ENCODE measurements at places on chromosomes 7 and 10.

GRCh38 chr10:117996709-117997108 lies 50.0 kb downstream of the RAB11FIP2 start:
- DNase-seq, result no peak

DNA sequence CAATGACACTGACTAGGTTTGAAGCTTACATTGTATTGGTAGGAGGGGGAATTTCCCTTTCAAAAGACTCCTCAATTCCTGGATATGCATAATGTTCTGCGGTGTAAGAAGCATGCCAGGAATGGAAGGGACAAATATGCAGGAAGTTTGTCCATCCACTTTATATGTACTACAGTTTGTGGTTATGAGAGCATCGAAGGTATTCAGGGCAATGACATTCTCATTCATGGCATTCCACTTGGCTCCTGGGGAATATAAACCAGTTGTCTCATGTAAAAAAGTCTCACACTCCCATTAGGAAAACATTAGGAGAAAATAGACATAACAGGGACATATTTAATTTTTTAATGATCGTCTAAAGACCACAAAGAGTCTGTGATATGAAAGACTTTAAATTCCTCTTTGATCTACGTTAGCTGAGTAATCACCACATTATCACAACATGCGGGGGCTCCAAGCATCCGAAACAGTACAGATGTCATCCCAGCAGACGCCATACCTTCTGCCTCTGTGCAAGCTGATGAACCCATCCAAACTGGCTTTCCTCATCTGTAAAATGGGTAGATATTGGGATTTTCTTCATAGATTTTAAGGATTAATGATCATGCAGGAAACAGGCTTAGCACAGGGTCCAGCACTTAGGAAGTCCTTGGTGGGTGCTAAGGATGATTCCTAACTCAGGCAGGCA lies 675.3 kb downstream of the INHBA start:
- DNase-seq, result no peak

DNA sequence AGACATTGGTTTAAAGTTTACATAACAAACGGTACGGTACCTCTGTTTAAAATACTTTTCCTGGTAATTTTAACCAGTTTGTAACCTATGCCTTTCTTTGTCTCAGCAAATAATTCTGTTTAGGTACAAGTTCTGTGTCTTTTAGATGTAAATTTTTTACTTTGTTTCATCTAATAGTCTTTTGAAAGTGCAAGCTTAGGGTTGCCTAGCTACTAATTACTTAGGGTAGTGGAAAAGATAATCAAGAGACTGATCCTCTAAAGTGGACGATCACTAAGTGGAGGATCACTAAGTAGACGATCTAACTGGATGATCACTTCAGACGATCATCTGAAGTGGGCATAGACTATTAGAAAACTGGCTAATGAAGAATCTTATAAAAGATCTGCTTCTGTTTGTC lies 16.1 kb upstream of the FKBP9 start:
- DNase-seq, result no peak

DNA sequence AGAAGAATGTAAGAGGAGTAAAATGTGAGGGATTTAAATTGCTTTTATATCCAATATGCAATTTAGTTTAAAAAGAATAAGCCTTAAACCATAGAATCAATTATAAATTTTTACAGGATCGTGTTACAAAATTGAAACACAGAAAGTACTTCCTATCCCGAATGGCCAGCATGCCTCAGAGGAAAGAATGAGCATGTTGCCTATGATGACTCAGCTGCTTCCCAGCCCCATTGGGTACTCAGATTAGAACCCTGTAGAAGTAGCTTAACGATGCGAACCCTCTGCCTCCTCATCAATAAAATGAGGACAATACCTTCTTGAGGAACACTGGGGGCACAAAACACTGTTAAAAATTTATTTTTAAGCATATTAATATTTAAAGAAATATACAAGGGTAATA lies 113.4 kb upstream of the CDK1 start:
- no peak for DNase-seq

- DNase-seq, result no peak
These were observed 95.7 kb downstream of the DNAJB6 start for GRCh38 chr7:157432541-157432956.

GRCh38 chr7:108034586-108034985 lies 31.6 kb upstream of the LAMB1 start:
- no peak for DNase-seq

DNA sequence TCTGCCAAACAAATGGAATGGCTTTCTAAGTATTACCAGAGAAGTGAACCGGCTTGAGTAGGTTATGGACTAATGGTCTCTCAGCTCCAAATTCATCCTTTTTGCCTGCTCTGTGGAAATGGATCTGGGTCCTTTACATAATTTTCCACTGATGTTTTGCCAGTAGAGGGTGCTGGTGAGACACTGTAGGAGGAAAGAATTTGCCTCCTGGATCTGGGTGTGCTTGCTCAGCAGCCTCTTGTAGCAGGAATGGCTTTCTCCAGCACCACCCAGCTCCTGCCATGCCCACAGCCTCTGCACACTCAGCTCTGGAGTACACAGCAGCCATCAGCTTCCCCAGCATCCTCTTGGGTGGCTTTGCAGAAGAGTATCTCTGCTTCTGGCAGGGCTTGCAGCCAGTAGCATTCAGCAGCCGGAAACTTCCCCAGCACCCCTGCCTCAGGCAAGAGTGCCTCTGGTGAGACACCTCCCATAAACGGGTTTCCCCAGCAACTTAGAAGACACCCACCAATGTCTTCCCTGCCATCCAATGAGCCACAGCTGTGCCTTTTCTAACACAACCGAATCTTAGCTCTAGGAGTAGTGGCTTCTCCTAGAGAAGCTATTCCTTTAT lies 235.0 kb upstream of the PLPP4 start:
- no peak for DNase-seq

DNA sequence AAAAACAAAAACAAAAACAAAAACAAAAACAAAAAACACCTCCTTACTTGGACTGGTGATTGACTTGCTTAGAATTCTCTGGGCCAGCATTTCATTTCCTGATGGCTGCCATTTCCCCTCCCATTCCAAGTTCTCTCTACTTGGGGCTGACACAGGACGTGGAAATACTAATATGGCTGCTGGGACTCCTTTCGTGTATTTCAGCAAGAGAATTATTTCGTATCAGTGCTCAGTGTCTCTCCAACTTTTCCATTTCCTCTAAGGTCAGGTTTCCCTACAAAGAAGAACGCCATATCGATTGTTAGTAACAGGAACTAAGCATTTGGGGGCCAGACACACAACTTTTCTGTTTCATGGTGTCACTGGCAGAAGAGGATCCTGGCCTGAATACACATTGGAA lies 22.5 kb upstream of the VAX1 start:
- no peak for DNase-seq

- no peak for DNase-seq
These were observed 28.1 kb upstream of the GARS1 start for GRCh38 chr7:30566596-30566995.

DNA sequence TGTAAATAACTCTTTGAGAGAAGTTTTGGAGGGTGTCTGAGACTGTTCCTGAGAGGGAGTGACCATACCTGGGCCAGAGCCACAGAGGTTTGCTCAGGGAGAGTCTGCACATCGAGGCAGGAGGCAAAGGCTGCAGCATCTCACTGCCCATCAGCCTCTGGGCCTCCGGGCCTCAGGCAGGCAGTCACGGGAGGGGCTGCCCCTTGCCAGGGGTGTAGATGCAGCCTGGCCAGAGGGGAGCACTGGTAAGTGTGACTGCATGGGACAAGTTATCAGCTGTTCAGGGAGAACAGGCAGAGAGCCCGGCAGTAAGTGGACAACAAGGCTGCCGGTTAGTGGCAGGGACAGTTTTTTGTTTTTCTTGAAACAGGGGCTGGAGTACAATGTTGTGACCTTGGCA lies 55.9 kb downstream of the ZNF467 start:
- no peak for DNase-seq

DNA sequence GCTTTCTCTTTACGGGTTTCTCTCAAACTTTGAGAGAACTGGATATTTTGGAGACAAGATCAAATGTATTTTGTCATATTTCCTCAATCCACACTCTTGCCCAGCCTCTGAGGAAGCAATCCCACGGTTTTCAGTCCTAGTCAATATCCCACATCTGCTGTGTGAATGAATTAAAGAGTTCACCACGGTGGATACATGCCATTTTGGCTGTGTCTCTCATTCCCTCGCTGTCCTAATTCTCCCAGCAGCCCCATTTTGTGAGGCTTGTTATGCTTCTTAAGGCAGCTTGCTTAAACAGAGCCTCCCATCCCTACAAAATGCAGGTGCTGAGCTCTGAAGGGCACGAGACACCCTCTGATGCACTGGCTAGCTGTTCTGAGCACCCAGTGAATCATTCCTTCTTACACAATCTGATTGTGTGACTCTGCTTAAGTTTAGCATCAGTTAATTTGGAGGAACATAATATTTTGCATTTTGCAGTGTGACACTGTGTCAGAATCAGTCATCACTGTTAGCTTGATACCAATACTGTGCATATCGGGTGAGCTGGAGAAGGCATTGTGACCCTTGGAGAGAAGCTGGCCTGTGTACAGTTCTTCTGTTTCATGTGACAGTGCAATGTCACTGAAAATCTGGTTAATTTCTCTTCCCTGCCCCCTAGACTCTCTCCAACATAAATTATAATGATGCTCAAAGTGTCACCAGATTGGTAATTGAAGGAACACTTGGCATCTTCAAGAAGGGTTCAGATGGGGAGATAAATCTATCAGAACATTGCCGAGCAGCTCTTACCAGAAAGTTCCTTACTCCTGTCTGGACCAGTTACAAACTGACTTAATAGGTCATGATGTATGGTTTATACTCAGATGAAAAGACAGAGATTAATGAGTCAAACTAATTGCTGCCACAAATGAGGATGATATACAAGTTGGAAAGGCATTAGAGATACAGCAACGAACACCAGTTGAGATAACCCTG lies 103.7 kb upstream of the AOAH start:
- DNase-seq, result no peak

DNA sequence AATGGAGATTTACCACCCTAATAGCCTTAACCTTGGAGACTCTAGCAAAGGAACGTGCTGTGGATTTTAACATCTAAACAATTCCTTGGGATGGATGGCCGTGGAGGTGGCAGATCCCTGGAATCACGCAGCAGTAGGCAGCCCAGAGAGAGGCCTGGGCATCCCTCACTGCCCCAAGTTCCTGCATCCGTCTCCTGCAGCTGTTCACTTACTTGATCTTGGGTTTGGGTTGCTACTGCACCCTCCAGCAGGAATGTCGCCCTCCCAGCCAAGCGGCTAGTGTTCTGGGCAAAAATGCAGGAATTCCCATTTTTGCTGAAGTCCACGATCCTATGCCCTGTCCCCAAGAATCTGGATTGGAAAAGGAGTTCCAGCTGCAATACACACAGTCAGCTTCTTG lies 166.7 kb upstream of the SH2B2 start:
- DNase-seq, result no peak

- no peak for DNase-seq
These were observed 95.5 kb downstream of the OTUD1 start for GRCh38 chr10:23534326-23534725.

DNA sequence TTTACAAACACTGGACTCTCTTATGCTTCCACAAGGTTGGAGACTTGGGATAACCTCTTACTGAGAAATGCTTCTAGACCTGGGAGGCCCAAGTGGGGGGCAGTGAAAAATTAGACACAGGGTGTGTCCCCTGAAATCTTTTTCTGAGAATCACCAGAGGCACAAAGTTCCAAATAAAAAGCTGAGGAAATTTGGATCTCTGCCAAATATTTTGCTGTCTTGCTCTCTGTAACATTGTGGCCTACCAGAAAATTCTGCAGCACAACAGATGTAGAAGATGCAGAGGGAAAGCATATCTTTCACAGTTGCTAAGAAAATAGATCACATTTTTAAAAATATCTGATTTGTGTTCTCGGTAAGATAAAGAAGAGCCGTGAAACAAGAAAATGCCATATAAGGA lies 849.4 kb downstream of the CCSER2 start:
- no peak for DNase-seq

DNA sequence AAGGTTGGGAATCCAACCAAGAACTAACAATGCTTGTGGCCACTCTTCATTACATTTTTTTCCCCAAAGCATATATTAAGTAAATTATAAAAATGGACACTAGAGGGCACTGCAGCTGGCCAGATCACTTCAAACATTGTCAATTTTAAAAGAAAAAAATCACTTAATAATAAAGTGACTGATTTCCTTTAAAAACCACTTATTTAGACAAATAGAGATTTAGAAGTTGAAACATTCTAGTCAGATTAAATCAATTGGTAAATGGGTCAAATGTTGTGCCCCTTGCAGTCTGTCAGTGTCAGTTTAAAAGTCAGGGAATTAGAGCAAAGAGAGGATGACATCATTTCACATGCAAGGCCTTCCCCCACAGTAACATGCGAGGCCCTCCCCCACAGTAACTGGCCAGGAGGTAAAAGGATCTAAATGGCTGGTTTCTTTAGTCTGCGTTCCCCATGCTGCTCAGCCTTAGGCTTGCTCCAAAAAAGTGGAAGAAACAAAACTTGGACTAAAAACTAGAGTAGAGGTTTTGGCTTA lies 177.9 kb downstream of the SKAP2 start:
- no peak for DNase-seq

GRCh38 chr7:104137971-104138370 lies 69.8 kb downstream of the ORC5 start:
- no peak for DNase-seq

GRCh38 chr10:6513476-6513875 lies 66.6 kb downstream of the PRKCQ start:
- DNase-seq, result no peak

- no peak for DNase-seq
These were observed 33.3 kb downstream of the CACUL1 start for GRCh38 chr10:118721539-118721876.

DNA sequence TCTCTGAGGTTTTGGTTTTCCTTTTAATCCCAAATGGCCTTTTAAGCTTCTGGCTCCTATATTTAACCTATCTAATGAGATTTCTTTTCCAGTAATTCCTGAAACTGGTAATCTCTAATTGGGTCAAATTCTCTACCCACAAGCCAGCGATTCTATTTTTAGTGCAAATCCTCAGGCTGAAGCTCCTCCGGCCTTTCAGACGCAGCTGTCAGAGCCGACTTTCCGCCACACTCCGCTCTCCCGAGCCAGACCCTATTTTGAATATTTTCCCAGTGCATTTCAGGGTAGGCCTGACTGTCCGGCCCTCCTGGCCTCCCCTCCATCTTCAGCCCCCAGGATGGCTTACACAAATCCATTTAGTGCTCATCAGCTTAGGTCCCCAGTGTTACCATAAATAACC lies 9.7 kb upstream of the ADCY1 start:
- DNase-seq, result no peak

DNA sequence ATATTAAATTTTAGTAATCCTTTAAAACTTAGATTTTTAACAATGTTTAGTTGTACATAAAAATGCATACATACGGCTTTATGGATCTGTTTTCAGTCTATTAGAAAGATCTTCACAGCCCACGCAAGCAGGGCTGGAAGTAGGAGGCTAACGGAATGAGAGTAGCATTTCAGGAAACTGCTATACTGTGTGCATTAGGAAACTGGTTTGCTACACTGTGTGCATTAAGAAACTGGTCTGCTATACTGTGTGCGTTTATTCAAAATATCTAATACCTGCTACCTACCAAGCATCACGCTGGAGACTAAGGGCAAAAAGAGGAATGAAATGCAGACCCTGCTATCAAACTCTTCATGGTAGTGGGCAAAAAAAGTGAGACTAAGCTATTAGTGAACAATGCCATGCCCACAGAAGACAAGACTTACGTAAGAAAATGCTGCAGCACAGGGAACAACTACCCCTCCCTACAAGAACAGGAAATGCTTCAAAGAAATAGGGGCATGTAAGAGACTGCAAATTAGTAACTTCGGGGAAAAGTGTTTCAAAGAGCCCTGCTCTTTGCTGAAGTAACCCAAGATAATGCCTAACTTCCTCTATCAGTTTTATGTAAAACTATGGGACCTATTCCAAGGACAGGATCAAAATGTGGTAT lies 11.3 kb downstream of the RAB11FIP2 start:
- DNase-seq, result no peak

All from stimulated activated CD8-positive, alpha-beta memory T cell treated with anti-CD3 and anti-CD28 coated beads, Interleukin-4, amount 100 ng/mL, for 4 hours (primary cell).